ENCODE measurements at places on chromosomes 11 and 22.

GRCh38 chr22:22669093-22669492, 24.7 kb downstream of the GGTLC2 start:
- DNase-seq: no peak

- DNase-seq: no peak
Measured at GRCh38 chr11:58781345-58781744, 49.6 kb upstream of the GLYAT start.

DNA sequence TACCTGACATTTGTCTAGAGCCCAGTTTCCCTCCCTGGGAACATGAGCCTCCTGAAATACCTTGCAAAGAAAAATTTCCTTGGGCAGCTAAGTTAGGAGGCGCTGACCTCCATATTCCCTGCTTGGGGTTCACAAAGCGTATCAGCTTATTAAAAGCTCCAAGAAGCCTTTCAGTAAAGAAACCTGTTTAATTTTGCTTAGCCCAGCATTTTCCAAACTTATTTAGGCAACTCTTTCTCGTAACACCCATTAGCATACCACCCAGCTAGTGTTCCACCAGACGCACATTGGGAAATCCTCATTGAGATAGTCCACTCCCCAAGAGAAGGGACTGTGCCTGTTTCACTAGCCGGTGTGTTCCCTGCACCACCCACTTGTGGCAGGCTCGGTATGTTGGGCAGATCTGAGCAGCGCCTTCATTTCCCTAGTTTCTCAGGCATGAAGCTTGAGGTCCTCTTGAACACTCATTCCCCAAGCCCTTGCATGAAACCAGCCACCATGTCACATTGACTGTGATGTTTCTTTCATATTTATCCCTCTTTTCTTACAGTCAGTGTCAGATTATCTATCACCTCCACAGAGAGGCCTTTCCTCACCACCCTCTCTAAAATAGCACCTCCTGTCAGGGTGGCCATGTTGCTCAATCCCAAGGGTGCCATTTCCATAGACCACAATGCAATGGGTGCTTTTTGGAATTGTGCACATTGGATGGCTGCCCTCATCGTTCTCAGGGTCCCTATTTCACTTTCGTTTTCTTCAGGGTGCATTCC, 12.5 kb upstream of the ELF5 start:
- DNase-seq: no peak

DNA sequence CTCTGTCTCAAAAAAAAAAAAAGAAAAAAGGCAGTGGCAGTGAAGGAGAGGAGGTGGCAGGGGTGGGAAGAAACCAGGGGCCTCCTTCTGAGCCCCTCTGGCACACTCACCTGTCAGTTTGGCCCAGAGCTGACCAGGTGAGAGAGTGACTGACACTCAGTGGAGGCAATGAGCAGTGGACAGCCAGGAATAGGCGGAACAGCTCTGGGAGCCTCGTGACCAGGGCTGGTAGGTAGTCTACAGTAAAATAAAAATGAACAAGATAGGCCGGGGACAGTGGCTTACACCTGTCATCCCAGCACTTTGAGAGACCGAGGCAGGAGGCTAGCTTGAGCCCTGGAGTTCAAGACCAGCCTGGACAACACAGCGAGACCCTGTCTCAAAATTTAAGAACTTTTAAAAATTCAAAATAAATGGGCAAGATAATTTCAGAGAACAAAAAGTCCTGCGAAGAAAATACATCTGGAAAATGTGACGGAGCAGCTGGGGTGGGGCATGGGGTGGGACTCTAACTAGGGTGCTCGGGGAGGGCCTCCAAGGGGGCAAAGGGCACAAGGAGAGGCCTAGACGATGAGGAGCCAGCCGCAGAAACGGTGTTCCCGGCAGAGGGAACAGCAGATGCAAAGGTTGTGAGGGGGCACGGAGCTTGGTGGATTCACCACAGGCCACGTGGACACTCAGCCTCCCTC, 3.8 kb upstream of the PDXP start:
- DNase-seq: no peak

DNA sequence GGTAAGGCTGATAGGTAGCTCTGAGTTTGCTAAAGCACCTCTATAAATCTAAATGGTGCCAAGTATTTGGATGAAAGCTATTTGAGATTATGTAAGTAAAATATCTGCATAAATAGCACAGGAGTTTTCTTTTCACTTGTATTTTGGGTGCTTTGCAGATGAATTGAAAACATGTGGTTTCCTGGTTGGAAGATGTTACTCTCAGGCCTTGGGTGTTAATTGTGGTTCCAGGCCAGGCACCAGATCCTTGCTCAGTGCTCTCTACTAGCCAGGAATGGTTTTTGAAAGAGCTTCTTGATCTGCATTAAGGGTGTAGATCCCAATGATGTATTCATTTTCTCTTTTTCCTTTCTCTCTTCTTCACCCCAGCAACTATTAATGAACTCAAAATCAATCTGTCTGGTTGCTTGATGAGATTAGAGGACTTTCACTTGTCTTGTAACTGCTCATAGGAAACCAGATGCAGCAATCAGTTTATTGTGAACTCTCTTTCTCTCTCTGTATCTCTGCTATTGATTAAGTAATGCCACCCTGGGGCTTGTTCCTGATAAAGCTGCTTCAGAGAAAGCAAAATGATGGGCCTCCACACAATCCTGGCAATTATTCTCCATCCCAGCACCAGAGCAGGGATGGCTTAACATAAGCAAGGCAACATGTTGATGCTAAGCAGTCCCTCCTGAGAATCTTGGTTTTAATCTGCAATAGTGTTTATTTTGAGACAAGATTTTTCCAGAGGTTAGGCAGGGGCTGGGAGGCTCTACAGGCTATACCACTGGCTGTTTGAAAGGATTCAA, 147.0 kb upstream of the NTM start:
- no peak for DNase-seq

- no peak for DNase-seq
Measured at GRCh38 chr11:368414-369335, 624 bp upstream of the B4GALNT4 start.

- no peak for DNase-seq
Measured at GRCh38 chr22:30320021-30320556, 6.7 kb downstream of the TBC1D10A start.

DNA sequence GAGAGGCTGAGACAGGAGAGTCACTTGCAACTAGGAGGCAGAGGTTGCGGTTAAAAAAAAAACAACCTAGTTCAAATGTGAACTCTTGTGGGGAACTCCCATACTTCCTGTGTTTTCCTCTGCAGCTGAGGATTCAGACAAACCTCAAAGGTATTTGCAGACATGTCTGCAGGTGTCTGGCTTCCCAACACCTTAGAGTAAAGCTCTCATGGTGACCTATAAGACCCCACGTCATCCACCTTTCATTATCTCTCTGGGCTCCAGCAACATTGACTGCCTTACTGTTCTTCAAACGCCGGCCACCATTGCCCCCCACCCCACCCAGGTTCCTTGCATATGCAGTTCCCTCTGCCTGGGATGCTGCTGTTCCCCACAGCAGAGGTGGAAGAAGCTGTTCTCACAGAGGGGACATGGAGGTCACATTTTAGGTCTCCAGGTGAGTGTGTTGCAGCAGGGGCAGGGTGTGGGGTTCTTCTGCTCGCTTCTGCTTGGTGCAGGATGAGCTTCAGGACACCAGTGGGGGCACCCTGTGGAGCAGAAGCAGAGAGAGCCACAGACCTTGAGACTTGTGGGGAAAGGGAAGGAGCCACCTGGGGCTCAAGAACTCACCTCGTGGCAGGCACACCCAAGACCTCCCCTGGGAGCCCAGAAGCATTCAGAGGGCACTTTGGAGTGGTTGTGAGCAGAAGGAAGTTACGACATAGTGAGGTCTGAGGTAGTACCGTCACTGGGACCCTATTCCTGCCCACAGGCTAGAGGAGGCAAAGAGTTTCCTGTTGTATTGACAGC, 203.2 kb downstream of the CSNK2A3 start:
- DNase-seq: no peak

DNA sequence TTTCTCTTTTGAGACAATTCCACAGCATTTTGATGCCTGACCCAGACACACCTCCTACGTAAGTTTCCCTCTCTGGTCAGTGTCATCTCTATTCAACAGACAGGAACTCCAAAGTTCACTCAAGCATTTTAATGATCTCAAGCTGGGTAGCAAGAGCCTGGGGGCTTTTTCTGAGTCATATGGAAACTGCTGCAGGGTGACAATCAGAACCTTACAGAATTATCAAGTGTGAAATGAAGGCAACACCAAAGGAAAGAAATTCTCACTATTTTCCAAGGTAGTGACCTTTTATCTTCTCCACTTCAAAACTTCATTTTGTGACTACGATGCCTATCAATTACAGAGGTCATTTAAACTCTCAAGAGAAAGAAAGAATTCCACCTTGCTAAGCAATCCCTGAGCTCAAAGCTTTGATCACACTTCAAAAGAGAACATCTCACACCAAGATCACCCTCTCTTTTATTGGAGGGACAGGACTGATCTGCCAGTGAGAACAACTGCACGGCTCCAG, 229.0 kb upstream of the ZC3H12C start:
- no peak for DNase-seq
